ENCODE measurements at places on chromosomes 1 and 21.
A peak's percentile ranks its signal among the peaks of the same experiment; 100 is the strongest.

- DNase-seq = no peak
Measured at GRCh38 chr21:26973226-26973625, 6.3 kb upstream of the ADAMTS5 start.

- DNase-seq = no peak
Measured at GRCh38 chr1:96992871-96993270, 271.3 kb downstream of the PTBP2 start.

GRCh38 chr1:186093437-186093836 is 281.6 kb downstream of the TPR start:
- no peak for DNase-seq

- peak; percentile 67 for DNase-seq
Measured at GRCh38 chr1:20589331-20590278, 708 bp downstream of the CDA start.

GRCh38 chr1:15153184-15153841 is at the start of gene TMEM51:
TMEM51 (plus strand) TSS chr1:15153747; CDS start chr1:15215088, 61,341 bp downstream.
- peak; percentile 97 for DNase-seq

GRCh38 chr1:96079581-96079980 is 642.0 kb upstream of the PTBP2 start:
- no peak for DNase-seq

GRCh38 chr1:227883641-227884301 is 64.0 kb downstream of the WNT9A start:
- DNase-seq = peak; percentile 64

DNA sequence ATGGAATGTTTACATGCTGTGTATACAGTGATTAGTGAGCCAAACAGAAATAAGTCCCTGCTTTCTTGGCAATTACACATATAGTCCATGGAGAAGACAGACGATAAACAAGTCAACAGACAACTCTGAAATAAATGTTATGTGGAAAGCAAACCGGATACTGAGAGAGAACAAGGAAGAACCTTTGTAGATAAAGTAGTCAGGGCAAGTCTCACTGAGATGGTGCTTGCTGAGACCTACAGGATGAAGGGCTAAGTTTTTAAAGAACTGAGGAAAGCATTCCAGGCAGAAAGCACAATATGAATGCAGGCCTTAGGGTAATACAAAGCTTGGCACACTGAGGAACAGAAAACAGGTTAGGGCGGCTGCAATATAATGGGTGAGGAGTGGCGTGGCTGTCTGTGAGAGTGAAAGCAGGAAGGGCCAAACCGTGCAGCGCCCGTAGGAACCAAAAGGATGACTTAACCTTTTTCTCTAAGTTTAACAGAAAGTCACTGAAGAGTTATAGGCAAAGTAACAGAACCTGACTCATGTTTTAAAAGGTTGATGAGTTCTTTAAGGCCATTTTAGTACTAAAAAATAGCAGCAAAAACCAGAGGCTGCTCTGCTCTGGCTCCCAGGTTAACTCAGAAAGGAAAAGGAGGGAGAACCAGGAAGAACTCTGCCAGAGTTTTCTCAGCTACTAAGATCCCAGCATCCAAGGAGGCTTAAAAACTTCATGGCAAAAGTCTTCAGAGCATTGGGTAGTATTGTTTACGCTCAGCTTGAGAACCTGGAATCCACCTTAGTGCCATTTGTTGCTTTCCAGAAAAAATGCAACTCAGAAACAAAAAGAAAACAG is 8.7 kb upstream of the TTF2 start:
- DNase-seq = no peak

- peak; percentile 96 for DNase-seq
Measured at GRCh38 chr1:43933386-43934100, at the start of gene ARTN. ARTN (plus strand) TSS chr1:43933801; CDS start chr1:43935657, 1,856 bp downstream.

- no peak for DNase-seq
Measured at GRCh38 chr1:221117133-221117532, 237.9 kb downstream of the HLX start.

DNA sequence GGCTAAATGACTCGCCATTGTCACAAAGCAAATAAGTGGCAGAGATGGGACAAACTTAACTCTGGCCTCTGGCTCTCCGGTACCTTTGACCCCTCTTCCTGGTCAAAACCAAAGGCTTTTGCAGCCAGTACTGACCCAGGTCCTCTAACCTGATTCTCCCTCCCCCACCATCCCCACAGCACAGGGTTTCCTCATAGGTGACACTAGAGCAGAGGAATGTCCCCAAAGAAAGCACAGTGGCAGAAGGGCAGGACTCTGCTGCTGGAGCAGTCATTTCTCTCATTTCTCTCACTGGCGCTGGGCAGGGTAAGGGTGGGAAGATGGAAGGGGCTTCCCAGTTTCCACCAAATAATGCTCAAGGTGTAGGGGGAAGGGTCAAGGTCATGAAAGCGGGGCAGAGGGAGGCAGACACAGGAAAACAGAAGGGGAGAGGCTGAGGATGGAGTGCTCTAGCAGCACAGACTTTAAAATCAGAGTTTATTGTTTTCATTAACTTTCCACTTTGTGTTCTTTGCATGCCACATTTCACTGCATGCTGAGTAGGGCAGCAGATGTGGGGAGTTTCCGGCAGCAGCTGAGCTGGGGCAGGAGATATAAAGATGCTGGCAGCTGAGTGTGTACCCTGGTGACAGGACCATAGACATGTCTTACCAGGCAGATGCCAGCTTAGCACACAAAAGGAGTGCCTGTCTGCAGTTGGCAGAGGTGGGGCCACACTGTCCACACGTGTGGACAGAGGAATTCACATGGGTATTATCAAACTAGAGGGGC is 80.5 kb downstream of the FAM78B start:
- no peak for DNase-seq

- no peak for DNase-seq
Measured at GRCh38 chr1:196516373-196516772, 91.9 kb downstream of the KCNT2 start.

DNA sequence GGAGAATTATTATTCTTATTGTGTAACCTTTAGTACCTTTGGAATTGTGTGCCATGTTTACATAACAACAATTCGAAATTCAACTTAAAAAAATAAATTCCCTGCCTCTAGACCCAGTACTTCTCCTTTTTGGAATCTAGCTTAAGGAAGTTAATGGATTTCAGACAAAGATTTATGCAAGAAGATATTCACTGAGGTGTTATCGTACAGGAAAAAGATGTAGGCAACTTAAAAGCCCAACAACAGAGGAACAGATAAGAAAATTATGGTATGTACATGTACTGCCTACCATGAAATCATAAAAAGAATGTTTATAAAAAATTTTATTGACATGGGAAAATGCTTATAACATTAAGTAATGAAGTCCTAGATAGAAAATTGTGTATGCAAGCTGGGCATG is 18.2 kb upstream of the STMN1 start:
- no peak for DNase-seq

DNA sequence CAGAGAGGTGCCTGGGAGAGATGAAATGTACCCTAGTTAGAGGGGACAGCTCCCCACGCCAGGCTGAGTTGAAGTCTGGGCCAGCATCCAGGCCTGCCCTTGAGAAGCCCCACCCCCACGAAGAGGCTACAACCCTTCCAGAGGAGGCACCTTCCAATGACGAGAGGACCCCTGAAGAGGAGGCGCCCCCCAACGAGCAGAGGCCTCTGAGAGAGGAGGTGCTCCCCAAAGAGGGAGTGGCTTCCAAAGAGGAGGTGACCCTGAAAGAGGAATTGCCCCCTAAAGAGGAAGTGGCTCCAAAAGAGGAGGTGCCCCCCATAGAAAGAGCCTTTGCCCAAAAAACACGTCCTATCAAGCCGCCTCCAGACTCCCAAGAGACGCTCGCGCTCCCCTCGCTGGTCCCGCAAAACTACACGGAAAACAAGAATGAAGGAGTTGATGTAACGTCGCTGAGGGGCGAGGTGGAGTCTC is 3.1 kb downstream of the EVA1B start:
- DNase-seq = no peak

DNA sequence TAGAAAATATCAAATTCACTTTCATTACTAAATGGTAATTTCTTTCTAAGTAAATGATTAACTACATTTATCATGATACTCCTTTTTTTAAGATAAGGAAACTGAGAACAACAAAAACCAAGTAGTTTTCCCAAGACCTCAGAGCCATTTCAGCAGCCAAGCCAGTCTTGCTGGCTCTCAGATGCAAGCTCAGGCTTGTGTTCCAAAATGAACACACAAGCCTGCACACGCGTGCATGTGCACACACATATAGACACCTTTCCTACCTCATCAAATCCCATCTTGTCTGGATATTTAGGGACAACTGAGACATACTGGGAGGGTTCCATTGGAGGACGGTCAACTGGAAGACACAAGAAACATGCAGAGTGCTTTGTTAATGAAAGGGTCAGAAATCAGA is 83.0 kb downstream of the COLGALT2 start:
- DNase-seq = no peak

DNA sequence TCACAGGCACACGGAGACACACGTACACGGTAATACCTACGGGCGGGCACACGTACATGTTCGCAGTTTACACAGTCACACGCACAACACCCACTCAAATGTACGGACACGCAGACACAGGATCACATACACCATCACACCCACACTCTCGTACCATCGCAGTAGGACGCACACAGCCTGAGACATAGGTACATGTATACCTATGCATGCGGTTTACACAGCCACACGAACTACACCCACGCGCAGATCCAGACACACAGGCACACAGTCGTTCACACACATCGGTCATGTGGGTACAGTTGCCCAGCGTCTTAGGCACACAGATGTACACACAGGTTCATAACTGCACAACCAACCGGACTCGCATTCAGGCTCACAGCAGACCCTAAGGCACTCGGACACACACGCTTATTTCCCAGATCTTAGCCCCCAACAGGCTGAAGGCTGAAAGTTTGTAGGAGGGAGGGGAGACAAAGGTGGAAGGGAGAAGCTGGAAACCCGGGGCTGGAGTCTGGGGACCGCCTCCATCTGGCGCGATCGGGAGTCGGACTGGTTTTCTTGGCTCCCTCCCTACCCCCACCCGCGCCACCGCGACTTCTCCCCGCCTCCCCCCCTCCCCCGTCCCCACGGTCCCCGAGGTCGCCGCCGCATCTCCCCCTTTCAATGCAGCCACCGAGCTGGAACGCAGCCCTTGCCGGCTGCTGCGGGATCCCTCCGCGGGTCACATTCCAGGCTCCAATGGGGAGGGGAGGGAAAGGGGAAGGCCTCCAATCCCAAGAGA is 51.9 kb upstream of the SYNC start:
- peak; percentile 90 for DNase-seq

DNA sequence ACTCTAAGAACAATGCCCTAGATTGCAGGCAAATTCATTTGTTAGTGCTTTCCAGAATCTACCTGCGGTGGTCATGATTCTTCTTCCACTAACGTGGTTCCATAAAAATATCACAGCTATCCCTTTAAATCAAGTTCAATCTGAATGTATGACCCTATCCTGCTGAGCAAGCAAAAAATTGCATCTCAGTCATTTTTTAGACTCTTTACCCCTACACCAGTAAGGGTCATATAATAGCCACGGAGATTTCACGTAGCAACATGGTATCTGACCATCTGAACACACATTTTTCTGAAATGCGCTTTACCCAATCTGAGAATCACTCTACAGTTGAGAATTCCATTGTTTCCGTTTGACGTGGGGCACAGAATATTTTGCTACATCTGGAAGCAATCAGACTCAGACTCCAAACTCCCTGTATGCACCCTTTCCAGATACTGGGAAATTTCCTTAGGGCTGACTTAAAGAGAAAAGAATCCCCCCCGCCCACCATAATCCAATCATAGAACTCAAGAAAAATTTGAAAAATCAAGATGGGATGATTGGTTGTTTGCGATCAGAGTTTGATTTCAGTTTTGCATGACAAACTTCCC is 699.2 kb upstream of the ZP4 start:
- no peak for DNase-seq

DNA sequence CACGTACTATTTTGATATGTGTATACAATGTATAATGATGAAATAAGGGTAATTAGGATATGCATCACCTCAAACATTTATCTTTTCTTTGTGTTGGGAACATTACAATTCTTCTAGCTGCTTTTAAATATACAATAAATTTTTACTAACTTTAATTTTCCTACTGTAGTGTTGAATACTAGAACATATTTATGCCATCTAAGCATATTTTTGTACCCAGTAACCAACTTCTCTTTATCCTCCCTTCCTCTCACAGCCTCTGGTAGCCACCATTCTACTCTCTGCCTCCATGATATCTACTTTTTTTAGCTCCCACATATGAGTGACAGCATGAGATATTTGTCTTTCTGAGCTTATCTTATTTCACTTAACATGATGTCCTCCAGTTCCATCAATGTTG is 468.0 kb downstream of the COL11A1 start:
- DNase-seq = no peak

DNA sequence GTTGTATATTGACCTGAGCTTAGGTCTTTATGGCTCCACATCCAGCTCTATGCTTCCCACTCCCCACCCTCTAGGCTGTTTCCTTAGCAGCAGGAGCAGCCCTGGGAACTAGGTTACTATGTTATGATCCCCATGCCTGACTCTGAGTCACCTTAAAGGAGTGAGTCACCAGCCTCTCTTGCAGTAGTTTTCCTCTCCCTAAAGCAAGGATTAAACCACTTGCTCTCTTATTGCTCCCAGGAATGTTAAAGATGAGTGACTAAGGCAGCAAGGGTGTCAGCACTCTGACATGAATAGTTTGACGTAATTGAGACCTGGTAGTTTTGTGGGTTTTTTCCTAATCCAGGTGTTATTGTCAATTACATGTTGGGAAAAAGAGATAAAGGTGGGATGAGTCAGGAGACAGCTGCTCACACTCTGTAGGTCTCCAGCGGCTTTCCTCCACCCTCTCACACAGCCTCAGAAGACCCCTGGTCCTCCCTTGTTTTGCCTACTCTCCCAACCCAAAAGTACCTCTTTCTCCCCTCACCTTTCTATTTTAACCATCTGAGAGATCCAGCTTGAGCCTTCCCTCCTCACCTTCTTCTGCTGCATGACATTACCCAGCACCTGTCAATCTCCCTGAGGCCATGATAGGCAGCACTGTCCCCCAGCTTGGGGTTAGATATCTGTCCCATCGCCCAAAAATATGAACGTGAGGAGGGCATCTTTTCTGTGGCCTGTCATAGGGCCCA is 369.1 kb upstream of the VAMP3 start:
- peak; percentile 55 for DNase-seq

DNA sequence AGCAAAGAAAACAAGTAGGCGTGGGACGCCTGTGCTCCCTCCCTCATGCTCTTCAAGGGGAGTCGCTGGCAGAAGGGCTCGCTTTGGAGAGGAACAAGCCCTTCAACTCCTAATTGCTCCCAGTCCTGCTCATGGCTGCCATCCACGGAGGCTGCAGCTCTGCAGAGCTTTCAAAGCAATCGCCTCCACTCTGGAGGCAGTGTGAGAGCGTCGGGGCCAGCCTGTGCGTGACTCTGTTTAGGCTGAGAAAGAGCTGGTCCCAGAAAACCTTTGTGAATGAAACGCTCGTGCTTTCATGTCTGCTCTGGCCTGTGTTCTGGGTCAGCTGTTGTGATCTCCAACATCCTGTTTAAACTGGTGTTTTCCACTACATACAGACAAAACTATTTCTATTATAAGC is 23.9 kb upstream of the RUNX1 start:
- no peak for DNase-seq

DNA sequence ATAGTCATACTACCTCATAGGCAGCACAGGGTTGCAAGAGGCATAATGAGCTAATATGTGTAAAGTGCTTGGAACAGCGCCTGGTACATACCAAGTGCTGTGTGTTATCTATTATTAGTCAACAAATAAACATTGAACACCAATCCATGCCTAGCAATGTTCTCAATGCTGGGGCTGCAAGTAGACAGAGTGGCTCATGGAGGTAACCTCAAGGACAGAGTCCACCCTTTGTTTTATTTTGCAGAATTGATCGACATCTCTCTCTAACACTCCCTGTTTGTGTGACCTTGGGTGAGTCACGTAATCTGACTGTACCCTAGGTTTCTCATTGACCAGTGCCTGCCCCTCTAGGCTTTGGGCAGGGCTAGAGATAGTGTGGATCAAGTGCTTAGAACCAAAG is 164.0 kb upstream of the KLHDC7A start:
- DNase-seq = no peak

All from H7 (cell line).